ENCODE measurements at places on chromosomes 16 and 17.
A peak's percentile ranks its signal among the peaks of the same experiment; 100 is the strongest.

GRCh38 chr17:41667280-41668041 is 21.2 kb upstream of the EIF1 start:
- no peak for DNase-seq

- no peak for DNase-seq
Observed at GRCh38 chr17:15943971-15944758, 765 bp upstream of the ADORA2B start.

- DNase-seq = no peak
Observed at GRCh38 chr17:2124391-2124790, 69.5 kb downstream of the HIC1 start.

GRCh38 chr16:13036600-13036999 is 135.2 kb downstream of the SHISA9 start:
- no peak for DNase-seq

DNA sequence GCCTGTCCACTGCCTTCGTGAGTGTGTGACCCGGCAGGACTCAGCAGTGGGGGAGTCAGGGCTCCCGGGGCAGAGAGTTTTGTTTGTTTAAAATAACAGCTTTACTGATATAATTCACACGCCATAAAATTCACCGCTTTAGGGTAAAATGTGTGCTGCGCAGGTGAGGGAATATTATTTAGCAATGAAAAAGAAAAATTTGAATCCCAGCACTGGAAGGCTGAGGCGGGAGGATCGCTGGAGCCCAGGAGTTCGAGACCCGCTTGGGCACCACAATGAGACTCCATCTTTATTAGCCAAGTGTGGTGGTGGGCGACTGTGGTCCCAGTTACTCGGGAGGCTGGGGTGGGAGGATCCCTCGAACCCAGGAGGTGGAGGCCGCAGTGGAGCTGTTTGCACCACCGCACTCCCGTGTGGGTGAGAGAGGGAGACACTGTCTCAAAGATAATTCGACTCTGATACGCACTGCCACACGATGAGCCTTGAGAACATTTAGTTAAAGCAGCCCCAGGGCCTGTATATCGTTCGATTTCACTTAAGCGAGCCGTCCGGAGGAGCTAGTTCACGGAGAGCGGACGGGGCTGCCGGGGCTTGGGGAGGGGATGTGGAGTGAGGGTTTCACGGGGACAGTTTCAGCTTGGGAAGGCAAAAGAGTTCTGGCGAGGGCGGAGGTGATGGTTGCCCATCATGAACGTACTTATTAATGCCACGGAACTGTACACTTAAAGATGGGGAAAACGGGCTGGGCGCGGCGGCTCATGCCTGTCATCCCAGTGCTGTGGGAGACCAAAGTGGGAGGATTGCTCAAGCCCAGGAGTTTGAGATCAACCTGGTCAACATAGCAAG is 10.2 kb downstream of the TELO2 start:
- DNase-seq = no peak

DNA sequence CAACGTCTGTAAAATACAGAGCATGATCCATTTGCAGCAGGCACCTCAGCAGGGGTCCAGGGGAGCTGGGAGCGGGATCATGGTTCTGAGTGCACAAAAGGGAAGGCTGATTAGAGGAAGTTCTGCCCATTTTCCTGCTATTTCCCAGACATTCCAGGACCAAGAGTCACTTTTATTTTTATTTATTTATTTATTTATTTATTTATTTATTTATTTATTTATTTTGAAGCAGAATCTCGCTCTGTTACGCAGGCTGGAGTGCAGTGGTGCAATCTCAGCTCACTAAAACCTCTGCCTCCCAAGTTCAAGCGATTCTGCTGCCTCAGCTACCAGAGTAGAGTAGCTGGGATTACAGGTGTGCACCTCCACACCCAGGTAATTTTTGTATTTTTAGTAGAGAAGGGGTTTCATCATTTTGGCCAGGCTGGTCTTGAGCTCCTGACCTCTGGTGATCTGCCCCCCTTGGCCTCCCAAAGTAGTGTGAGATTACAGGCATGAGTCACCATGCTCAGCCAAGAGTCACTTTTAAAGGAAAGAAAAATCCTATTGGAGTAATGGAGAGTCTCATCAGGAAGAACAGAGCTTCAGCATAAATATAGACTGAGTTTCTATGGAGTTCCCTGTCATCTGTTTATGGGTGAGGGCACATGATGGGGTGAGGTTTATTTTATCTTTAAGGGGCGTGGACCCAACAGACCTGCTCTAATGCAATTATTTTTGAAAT is 355.2 kb downstream of the HAPSTR1 start:
- no peak for DNase-seq

DNA sequence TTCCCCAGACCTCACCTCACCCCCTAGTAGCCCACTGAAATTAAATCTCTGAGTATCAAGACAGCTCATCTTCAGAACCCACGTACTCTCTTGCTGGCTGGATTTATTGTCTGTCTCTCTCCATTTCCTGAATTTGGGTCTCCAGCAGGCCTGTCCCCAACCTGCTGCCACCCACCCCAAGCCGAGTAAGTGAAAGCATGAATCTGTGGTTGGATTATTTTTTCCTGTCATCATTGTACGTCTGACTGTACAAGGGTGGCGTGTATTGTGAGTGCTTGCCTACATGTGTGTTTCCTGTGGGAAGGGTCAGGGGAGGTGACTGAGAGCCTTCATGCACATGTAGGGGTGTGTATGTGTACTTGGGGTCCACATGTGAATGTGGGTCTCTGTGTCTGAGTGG is 5.4 kb downstream of the TNP2 start:
- DNase-seq = no peak

DNA sequence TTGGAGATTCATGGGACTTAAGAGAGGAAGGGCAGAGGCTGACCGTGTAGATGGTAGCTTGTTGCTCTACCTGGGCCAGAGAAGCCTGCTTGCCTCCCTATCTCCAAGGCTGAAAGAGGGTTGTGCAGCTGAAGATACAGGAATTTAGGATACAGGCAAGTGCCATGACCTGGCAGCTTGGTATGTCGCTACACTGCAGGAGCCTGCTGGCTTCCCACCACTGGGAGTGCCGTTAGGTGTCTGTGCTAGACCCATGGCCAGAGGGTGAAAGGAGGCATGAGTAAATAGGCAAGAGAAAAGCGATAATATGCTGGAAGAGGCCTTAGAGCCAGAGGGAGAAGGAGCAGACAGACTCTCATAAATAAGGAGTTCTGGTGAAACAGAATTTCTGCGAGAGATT is 10.6 kb downstream of the NAA60 start:
- no peak for DNase-seq

DNA sequence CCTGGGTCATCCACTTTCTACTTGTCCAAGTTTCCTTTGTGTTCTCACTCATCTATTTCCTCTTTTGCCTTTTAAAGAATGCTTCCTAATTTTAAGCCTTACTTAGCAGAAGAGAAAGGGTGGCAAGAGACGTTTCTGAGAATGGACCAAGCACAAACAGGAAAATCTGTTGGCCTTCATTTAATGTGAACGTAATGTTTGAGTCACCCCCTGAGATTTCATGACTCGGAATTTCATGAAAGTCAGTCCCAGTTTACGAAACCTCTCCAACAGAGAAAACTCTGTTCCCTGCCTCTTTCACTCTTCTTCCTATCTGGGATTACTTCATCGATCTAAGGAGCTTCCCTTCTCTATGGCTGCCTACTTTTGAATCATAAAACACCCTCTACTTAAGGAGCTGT is at the start of gene CD300E:
Gene CD300E, minus strand, starts transcription at position 46 of the 401 bp plus-strand sequence. CDS start 117 bp downstream, outside the sequence.
- no peak for DNase-seq

GRCh38 chr17:73429440-73430164 is 117.8 kb upstream of the CDC42EP4 start:
- peak; percentile 73 for DNase-seq

- DNase-seq = no peak
Observed at GRCh38 chr16:2096853-2097595, 38.7 kb downstream of the PKD1 start.

All from NCI-H2107 (cell line).